Jurkat, Clone E6-1 (cell line): ENCODE measurements at places on chromosomes 7 and 10.

DNA sequence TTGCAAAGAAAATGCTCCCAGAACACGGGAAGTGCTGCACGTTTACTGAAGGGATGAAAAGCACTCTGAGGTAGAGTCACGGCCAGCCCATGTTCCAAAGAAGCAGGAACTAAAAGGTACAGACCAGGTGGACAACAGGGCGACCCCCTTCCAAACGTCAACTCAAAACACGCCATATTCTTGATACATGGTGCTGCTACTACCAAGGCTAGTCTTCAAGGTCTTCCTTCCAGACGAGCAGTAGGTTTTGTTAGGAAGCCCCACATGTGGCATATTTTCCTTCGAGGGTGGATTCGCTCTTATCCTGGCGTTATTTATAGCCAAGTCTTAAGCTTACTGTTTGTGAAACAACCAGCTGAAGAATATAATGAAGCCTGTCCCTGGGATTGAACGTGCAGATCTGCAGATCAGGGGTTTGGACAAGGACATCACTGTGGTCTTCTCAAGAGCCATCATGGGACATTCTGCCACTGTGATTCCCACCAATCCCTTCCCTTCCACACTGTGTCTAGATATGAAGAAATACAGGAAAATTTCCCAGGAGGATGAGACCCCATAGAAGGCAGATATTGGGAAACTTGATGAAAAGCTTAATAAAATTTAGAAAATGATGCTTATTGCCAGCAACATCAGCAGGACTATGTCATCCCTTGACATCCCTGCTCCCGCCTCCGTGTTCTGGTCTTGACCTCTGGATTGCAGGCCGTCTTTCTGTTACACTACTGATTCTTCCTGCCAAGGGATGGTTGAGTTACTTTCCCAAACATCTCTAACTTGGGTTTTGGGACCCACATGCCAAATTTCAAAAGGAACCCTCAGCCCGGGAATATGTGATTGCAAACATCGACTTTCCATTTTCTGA, 734.4 kb downstream of the PARD3 start:
- DNase-seq: no peak

DNA sequence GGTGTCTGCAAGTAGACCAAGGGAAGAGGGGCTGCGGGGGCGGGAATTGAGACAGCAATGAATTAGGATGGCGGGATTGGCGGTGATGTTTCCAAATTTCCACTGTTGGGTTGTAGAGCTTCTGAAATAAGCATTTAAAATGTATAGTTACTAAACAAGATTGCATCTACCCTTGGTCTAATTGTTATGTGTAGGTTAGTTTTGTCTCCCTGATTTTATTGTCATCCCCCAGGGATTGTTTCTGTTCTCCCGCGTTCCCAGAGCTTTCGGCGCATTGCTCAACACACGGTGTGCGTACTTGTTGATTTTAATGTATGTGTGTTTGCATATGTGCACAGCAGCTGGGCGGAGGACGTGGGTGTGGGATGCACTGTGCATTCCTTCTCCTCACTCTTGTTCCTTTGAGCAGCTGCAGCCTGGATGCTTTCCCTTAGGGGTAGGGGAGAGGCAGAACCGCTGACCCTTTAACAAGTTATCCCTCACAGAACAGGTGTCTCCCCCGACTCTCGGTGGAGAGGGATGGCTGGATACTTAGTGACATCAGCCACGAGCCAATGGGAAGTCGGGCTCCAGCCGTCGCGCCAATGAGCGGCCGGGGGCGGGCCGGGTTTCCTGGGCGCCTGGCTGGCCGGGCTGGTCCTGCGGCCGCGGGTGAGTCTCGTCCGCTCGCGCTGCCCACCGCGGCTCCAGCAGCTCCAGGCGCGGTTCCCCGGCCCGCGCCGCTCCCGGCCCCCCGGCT, at the start of gene TSPAN33:
TSPAN33 (plus strand) TSS at position 613 of the 739 bp plus-strand sequence. CDS start 274 bp downstream, outside the sequence.
- DNase-seq: peak; percentile 41

GRCh38 chr7:129176916-129177710, 11.3 kb upstream of the SMO start:
- no peak for DNase-seq

DNA sequence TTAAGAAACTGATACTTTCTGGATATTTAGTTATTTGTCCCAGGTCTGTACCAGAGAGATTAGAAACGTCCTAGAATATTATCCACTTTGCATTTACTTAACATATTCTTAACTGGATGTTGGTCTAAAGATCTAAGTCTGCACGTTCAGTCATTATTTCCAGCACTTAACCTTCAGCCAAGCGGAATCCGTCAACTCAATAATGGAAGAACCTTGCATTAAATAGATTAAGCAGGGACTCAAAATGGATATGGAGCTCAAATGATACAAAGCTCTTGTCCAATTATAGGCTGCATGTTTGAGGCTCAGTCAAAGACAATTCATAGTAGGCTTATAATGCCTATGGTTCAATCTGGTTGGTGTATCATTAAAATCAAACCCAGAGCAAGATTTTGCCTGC, 162.9 kb downstream of the SEMA3D start:
- no peak for DNase-seq

DNA sequence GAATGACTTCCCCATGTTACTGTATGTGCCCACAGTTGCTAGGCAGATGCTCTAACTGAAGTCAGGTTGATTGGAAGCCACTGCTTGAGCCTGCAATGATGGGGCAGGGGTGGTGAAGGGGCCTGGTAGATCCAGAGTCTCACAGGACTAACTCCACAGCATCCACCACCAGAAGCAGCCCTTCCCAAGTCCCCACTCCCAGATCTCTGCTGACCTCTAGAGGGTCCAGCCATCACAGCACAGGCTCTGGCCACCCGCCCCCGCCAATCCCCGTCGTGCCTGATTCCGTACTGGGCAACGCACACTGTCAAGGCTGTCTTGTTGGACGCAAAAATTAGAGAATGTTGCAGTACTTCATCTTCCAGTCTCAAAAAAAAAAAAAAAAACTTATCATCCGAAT, 136.8 kb upstream of the PDE1C start:
- DNase-seq: no peak

DNA sequence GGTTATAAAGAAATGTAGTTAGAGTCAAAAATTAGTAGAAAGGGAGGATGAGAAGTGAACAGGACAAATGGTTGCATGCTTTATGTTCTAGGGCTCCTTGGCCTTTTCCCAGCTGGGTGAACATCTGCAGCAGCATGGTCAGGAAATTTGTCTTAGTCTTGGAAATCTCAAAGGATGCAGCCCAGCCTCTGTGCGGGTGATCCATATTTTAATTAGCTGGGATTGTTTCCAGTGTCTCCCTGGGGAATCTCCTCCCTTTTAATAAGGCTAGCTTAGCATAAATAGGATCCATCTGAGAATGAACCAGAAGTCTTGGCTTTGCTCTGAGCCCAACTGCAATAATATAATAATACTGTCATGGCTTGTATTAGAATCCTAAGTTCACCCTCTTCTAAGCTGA, 198.3 kb downstream of the PRKG1 start:
- no peak for DNase-seq

GRCh38 chr10:104113376-104113956, 8.5 kb upstream of the SFR1 start:
- DNase-seq: no peak

DNA sequence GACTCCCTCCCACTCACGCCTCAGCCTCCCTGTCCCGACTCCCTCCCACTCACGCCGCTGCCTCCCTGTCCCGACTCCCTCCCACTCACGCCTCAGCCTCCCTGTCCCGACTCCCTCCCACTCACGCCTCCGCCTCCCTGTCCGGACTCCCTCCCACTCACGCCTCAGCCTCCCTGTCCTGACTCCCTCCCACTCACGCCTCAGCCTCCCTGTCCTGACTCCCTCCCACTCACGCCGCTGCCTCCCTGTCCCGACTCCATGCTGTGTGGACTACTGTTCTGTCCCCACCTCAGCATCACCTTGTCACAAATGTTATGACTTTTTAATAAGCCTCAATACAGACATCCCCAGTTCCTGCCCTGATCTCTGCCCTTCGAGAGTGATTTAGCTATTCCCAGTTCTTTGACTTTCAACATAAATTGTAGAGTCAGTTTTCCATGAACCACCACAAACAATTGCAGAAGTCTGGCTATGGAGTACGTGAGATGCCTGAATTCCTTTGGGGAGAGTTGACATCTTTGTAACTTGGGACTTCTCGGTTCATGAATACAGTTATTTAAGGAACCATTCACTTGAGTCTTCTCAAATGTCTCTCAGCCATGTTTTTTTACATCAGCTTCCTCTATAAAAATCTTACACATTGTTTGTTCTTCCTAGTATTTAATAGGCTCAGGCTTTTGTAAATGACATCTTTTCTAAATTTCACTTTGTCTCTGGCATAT, 71.9 kb downstream of the FOXL3 start:
- DNase-seq: no peak

DNA sequence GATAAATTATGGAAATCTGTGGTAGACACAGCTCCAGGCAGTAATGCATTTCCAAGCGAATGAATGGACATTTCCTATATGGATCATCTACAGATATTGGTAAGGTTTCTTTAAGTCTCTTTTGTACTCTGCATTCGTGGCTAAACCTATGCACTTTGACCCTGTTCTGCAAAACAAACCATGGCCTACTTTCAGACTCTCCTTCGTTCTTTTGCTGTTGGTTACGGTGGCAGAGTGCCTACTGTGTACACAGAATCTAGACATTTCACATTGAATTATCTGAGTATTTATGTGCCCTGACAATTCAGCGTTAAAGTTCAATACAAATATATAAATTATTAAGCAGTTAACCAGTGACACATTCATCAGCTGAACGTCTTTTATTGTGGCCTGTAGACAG, 93.3 kb downstream of the MGMT start:
- no peak for DNase-seq

DNA sequence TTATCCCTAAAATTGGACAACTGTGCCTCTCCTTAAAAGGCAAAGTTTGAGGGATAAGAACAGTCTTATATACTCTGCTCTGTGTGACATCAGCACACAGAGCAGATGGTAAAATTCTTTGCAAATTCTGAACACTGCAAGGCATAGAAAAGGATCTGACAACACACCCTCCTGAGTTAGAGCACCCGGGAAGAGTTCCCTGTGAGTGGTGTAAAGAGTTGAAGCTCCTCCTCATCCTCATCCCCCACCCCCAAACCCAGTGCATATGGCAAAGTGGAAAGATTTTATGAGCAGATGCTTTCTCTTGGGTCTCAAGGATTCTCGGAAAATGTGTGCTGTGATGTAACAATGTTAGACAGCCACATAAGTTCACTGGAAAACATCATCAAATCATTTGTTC, 40.0 kb upstream of the DGKI start:
- no peak for DNase-seq

DNA sequence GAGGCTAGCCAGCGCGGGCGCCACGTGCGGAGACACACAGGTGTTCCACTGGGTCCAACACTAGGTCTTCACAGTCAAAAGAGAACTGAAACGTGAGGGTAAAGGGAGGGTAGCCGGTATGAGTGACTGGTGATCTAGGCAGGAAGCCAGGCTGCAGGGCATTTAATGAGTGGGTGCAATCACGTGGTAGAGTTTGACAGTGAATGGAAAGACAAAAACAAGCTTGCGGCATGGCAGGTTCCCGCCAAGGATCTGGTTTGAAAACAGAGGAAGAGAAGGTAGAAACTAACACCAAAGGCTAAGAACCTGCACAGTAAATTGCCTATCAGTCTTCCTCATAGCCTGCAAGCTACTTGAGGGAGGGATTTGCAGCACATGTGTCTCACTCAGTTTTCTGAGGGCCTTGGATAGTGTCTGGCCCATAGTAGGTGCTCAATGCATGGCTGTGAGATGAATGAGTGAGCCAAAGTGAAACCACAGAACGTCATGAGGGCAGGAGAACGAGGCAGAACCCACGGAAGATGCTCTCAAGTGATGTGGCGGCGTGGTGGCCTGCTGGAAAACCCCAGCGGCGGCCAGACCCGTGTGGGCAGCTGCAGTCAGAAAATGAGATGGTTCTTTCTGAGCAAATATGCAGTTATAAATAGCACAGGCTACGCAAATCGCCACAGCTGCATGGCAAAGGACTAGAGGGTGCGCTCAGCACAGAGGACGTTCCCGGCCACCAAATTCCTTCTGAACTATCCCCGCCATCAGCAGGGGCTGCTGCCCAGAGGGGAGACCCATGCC, 183.6 kb upstream of the NFE2L3 start:
- DNase-seq: no peak

GRCh38 chr7:125592331-125592730, 662.7 kb upstream of the POT1 start:
- DNase-seq: no peak

GRCh38 chr10:116688241-116688711, 54.1 kb downstream of the HSPA12A start:
- no peak for DNase-seq

- no peak for DNase-seq
These were observed 286.2 kb upstream of the VWC2 start for GRCh38 chr7:49486974-49487829.

GRCh38 chr7:47553309-47553708, 28.6 kb downstream of the TNS3 start:
- no peak for DNase-seq

- DNase-seq: no peak
These were observed 333.1 kb downstream of the CXCL12 start for GRCh38 chr10:44051584-44052385.

GRCh38 chr10:117544711-117545140, 2.2 kb downstream of the EMX2 start:
- DNase-seq: no peak

GRCh38 chr7:38565289-38565688, 65.9 kb downstream of the AMPH start:
- DNase-seq: no peak

DNA sequence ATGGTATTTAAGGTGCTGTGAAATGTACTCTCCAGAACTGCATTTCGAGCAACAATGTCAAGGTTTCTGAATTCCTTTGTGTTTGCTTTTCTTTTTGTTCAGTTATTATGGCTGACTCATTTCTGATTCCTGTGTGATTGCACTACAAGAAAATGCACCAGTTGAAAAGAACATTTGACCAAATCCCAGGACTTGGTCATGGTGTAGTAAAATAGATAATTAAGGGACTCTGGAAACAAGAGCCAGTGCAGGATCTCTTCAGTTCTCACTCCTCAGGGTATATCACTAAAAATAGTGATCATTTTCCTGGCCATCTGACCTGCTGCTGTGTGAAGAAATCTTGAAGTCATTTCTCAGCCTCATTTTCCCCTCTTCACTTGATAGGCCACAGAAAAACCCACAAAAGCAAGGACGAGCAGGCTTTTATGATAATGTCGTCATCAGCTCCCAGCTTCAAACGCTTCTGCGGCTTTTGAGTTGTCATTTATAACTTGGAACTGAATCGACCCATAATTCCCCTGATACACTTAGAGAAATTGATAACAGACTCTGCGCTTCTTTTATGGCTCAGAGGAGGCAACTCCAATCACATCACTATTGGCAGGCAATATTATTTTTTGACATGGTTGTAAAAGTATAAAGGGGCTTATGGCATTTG, 274.7 kb downstream of the HDAC9 start:
- peak; percentile 18 for DNase-seq
